ENCODE measurements at places on chromosomes 13 and 19. TPM values are rescaled to one million over a fixed set of nuclear protein-coding genes. Genes with fewer than 3 reads are reported as not detected.

The TGFBR3L gene
- 0.53 TPM for total RNA-seq

DNA sequence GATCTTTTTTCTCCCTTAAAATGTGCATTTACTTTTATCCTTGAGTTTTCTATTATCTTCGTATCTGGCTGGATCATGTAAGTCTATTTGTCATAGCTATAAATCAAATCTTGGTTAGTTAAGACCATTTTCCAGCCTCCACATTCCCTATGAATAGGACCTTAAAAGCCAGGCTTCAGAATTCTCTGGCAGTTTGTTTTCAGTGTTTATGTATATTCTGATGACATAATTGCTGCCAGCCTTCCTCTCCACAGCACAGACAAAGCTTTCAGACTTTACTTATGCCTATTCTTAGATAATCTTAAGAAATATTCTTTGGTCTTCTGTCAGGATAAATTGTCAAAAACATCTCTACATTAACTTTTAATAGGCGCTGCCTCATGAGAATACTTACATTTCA is 870.8 kb upstream of the SPRY2 start:
- no peak for DNase-seq

The C19orf38 gene
- 0.49 TPM for total RNA-seq

GRCh38 chr13:110329798-110330461 is 22.8 kb downstream of the COL4A2 start:
- DNase-seq: no peak

DNA sequence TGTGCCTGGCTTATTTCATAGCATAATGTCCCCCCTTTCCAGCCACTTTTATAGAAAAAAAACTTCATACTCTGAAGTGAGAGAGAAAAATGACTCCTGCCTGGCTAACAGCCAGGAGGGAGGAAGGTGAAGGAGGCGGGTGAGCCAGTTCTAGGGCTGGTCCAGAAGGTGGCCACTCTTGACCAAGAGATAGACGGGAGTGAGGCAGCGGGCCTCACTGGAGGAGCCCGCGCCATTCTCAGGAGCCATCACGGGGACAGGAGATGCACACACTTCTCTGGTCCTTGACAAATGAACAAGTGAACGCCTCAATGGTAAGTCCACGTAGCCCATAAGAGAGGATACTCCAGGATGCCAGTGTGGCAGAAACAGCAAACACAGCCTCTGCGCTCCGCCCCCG is 231.4 kb downstream of the UQCRFS1 start:
- no peak for DNase-seq

Data from left colon (tissue), 2 donors.